Vagina (tissue), 2 donors: ENCODE measurements at places on chromosomes 4 and X.
A peak's percentile ranks its signal among the peaks of the same experiment; 100 is the strongest.

- DNase-seq = no peak
Measured at GRCh38 chr4:41477181-41477905, 60.6 kb upstream of the LIMCH1 start.

DNA sequence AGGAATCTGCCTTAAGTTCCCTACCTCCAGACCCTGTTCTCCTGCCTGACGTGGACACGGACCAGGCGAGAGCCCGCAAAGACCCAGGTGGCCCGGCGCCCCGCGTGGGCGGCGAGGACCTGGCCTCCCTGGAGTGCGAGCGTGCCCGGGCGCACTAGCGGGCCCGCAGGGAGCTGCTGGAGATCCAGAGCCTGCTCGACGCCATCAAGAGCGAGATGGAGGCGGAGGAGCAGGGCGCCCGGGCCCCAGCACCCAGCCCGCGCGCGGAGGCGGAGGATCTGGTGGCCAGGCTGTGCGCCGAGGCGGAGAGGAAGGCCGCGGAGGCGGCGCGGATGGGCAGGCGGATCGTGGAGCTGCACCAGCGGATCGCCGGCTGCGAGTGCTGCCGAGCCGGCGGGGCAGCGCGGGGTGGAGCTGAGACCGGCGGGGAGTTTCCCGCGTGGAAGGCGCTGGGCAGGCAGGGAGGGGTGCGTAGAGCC lies 18.2 kb downstream of the MRFAP1 start:
- DNase-seq = no peak

- DNase-seq = no peak
Measured at GRCh38 chrX:24506082-24506481, 41.0 kb downstream of the PDK3 start.

- DNase-seq = no peak
Measured at GRCh38 chrX:43878906-43879526, 3.2 kb downstream of the MAOB start.

- DNase-seq = no peak
Measured at GRCh38 chrX:20519146-20519545, 252.4 kb upstream of the RPS6KA3 start.

DNA sequence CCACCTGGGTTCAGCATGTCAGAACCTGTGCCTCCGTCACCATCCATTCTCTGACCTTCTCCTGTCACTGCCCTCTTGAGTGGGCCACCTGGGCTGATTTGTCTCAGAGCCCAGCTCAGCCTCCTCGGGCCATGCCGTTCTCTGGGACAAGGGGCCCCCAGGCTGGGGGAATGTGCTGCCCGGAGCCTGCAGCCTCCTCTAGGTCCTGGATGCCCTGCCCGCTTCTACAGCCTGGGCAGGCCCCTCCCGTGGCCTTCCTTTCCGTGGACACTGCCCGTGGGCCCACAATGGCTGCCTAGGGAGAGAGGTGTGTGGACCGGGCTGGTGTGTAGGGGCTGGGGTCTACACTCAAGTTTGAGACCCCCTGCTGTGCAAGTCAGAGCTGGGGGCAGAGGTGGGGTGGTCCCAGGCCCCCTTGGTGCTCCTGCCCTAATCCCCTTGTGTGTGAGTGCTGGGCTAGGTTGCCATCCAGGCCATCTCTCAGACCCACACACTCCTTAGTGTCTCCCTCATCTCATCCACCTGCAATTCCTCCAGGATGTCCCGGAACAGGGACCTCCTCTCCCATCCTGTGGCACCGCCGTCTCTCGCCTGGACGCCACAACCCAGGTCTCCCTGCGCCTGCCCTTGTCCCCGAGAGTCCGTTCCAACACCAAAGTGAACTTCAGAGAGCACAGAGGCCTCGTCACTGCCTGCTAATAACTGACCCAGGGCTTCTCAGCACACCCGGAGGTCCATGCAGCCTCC lies 12.4 kb downstream of the PSAPL1 start:
- no peak for DNase-seq

DNA sequence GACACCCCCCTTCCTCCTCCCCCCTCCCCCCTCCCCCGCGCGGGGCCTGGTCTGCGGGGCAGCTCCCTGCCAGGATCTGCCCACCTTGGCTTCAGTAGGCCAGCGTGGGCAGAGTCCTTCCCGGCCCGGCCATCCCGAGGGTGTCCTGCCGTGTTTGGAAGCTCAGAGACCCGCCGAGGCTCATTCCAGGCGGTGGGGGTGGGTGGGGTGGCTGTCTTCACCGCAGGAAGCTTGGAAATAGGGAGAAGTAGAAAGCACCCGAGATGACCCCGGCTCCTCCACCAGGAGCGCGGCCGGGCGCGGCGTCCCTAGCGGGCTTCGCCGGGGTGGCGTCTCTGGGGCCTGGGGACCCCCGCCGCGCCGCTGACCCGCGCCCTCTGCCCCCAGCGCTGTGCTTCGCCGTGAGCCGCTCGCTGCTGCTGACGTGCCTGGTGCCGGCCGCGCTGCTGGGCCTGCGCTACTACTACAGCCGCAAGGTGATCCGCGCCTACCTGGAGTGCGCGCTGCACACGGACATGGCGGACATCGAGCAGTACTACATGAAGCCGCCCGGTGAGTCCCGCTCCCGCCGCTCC lies 1.6 kb downstream of the NAT8L start:
- no peak for DNase-seq

DNA sequence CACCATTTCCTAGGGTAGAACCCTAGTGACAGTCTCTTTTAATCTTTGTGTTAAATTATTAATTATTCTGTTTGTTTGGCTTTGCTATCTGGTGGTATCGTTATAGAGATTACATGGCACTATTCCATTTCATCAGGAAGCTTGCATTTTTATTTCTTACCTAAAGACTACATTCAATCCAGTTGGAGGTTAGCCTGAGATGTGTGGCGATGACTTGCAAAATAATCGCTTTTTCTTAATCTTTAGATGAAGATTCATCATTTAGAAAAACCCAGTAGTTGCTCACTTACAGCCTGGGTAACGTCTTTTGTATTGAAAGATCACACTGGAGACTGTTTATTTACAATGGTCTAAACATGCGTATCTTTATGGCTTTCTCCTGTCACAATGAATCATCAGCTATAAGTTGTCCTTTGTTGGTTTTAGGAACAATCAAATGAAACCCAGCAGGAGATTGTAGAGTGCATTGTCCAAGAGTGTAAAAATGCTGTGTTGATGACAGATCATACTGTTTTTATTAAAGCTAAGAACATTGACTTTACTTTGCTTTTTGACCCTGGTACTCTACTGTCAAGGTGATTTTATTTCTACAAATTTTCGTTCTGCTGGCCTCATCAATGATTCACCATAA lies 281.7 kb upstream of the PITX2 start:
- no peak for DNase-seq

GRCh38 chrX:129593137-129593536 lies 53.1 kb downstream of the OCRL start:
- peak; percentile 28 for DNase-seq

- no peak for DNase-seq
Measured at GRCh38 chr4:159298502-159298901, 195.6 kb downstream of the RAPGEF2 start.

GRCh38 chr4:76257824-76258223 lies 6.3 kb downstream of the FAM47E start:
- DNase-seq = no peak

GRCh38 chr4:94577136-94577535 lies 125.4 kb downstream of the PDLIM5 start:
- DNase-seq = no peak

DNA sequence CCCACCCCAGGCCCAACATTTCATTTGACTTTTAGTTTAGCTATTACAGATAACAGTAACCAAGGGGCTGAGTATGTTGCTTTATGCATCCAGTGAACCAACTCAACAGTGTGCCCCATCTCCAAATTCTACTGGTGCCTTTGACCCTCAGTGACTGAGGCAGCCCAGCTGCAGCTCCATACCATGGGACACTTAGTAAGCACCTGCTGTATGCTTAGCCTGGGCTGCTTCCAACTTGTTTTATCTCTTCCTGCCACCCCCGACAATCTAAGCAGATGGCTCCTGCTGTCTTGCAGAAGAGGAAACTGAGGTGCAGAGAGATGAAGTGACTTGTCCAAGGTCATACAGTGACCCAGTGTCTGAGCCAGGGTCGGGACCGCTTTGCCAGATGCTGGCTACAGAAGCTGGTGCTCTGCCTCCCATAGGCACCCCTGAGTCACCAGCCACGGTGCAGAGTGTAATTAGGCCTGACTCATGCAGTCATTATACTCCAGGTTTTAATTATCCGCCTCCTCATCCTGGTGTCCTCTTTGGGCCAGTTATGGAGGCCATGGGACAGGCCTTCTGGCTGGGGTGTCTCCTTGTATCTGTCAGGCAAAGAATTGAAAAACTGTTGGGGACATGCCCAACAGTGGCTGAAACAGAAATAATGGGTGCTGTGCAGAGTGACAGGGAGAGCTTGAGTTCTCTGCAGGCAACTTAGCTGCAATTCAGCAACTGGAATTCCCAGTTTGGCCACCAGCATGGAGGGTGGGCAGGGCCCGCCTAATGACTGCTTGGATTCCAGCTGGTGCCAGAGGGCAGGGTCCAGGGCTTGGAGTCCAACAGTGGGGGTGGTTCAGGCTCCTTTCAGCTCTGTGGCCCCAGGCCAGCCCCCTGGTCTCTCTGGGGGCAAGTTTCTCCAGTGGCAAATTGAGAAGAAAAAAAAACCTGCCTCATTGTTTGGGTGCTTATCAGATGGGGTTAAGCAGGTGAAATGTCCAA lies 8.2 kb upstream of the GPR78 start:
- DNase-seq = no peak

- DNase-seq = no peak
Measured at GRCh38 chr4:93183576-93183975, 645.0 kb upstream of the ATOH1 start.

DNA sequence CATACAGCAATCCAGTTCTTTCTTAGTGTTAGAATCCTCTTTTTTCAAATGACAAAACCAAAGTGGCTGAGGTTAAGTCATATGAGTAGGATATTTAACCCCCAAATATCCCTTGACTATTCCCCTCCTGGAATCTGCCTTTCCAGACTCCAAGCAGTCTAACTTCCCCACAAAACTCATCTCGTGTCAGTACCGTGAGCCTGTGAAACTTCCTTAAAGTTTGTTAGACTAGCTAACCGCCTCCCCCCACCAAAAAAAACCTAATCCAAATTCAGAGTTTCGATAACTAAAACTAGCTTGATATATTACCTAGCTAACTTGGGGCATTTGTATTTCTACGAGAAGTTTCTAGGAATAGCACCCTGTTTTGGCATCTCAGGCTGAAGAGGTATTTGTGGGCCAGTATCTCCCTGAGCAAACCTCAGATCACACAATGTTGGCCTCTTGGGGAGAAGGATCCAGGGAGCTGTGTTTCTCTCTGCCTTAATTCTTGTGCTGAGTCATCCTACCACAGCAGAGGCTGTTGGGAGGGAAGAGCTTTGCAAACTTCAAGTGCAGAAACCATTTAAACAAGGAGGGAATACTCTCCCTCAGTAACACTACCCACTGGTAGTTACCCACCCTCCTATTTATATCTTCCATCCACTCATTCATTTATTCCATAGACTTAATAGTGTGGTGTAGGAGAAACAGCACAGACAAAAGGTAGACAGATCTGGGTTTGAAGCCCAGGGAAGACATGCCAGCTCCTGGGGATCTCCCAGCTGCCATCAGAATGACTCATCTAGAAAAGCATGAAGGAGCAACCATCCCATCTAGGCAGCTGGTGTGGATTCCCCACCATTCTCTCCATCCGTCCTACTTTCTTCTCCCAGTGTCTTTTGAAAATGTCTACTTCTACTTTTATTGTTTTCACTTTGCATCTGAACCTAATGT lies 39.3 kb upstream of the TXK start:
- DNase-seq = no peak

DNA sequence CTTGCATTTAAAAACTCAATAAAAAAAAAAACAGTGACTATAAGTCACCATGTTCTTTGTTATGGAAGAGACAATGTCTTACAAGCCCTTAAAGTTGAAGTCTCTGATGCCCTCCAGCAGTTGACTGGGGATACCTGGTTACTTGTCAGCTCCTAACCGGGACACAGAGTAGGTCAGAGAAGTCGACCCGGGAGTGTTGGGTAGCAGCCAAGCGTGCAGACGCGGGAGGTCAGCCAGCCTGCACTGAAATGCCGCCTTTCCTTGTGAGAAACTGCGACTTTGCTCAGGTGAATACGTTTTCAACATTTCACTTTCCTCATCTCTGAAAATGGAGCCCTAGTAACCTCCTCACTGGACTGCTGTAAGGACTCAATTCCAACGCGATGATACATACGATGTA lies 81.8 kb downstream of the F11 start:
- no peak for DNase-seq

- no peak for DNase-seq
Measured at GRCh38 chr4:866761-867390, 40.9 kb upstream of the CPLX1 start.

- no peak for DNase-seq
Measured at GRCh38 chr4:71355045-71355444, 16.2 kb downstream of the SLC4A4 start.

- DNase-seq = no peak
Measured at GRCh38 chr4:126568652-126569570, 1063.8 kb upstream of the INTU start.

DNA sequence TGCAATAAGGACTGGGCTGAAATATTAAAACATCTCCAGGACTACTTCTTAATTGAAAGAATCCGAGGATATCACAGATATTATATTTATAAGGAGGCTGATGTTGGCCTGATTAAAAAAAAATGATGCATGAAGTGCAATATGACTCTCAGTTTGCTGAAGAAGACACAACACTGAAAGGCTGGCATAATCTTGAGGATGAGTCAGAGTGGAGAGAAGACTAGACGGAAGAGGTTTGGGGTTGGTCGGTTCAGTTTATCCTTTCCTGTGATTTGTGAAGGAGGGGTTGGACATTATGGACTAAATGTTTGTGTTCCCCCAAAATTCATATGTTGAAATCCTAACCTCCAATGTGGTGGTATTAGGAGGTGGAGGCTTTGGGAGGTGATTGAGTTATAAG lies 170.3 kb downstream of the CORIN start:
- no peak for DNase-seq

DNA sequence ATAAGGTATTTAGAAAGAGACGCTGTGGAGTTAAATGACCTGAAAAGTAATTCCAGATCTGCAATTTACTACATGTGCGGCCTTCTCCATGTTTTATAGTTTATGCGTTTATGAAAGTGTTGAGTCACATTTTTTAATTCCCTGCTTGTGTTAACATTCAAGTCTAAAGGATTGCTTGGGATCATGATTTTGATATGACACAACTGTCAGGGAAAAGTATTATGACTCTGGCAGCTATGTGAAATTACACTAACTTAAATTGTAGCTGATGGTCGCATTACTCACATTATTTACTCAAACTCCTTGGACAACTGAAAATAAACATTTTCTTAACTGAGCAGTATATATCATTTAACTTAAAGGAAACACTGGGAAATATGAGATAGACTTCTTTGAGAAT lies 14.3 kb upstream of the GABRB1 start:
- no peak for DNase-seq

- no peak for DNase-seq
Measured at GRCh38 chr4:9804918-9805317, 23.5 kb downstream of the DRD5 start.

GRCh38 chrX:40299641-40300046 lies 201.9 kb upstream of the BCOR start:
- DNase-seq = no peak

- no peak for DNase-seq
Measured at GRCh38 chrX:37424000-37424429, 74.9 kb downstream of the PRRG1 start.

GRCh38 chrX:20951016-20951810 lies 423.0 kb upstream of the CNKSR2 start:
- DNase-seq = no peak
